ENCODE measurements at places on chromosomes 6 and 20.
A peak's percentile ranks its signal among the peaks of the same experiment; 100 is the strongest.

DNA sequence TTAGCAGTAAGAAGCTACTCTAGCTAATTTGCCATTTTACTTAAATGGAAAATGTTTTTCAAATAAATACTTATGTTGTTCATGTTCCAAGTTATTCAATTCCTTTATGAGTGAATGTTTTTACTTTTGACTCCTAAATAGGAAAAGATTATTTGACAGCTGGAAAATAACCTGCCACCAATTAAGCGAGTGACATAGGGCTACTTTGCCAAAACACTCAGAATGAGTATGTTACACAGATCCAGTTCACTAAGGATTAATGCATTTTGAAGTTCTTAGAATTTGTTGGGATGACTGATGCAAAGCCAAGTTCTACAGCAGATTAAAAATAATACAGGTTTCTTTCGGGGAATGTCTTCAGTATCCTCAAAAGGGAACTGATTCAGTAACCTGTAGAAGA lies 144.4 kb downstream of the ADGRG6 start:
- no peak for DNase-seq

DNA sequence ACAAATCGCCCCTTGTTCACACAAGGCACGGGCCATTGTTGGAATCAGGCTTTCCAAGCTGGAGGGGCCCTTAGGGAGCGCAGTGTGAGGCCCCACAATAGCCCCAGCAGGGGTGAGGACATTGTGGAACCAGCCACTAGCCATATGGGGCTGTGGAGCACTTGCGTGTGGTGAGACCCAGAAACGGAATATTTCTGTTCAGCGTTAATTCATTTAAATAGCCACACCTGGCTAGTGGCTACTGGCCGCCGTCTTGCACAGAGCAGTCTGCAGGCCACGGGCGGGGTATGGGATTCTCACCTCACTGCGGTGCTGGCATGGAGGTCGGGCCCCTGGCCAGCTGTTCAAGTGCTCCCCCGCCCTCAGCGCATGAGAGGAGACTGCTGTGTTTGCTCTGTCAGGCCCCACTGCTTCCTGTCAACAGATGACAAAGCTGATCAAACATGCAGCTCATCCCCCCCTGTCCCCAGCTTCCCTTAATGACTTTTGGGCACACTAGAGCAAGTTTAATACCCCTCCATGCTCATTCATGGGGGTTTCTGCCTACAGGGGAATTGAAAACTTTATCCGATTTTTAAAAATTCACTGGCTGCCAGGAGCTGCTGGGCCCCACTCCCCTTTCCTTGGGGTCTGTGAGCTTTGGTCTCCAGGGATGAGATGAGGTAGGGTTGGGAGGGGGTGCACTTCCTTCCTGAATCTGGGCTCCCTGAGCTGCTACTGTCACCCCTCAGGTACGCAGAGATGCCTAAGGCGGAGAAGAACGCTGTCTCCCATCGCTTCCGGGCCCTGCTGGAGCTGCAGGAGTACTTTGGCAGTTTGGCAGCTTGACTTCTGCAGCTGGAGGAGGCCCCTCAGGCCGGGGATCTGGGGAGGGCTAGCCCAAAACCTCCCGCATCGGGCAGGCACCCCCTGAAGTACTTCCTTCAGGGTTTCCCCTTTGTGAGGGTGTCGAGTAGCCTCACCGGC lies 13.6 kb downstream of the ITPA start:
- DNase-seq = peak; percentile 91

- DNase-seq = no peak
These were observed 9.9 kb upstream of the ULBP3 start for GRCh38 chr6:150078788-150079187.

- no peak for DNase-seq
These were observed 86.8 kb downstream of the CLIC5 start for GRCh38 chr6:45928721-45929305.

- DNase-seq = no peak
These were observed 122.1 kb upstream of the TRAF3IP2 start for GRCh38 chr6:111727802-111728201.

DNA sequence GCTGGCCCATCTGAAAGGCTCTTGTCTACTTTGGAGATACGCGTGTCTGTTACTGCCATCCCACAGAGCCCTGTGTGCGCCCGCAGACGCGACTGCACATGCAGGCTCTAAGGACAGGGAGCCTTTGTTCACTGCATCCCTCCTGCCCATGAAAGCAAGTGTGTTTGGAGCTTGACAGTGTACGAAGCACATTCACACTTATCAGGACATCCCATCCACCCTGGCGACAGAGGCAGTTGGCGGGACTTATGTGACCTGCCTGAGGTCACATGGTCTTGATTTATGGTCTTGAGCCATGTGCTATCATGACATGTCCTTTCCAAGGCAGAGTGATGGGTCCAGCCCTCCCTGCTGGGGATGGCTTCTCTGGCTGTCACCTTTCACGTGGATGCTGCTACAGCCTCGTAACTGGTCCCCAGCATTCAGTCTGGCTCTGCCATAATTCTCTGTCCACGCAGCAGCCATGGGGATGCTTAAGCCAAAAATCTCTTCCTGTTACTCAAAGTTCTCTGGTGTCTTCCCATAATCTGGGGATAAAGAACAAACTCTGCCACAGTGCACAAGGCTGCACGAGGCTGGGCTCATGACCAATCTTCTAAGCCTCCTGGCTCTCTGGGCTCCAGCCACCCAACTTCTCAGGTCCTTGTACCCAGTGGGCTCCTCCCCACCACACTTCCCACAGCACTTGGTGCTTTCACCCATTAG lies 36.3 kb upstream of the FAM83D start:
- no peak for DNase-seq

GRCh38 chr6:12614456-12614855 lies 102.1 kb upstream of the PHACTR1 start:
- DNase-seq = no peak

- no peak for DNase-seq
These were observed 184.2 kb downstream of the LY86 start for GRCh38 chr6:6772751-6773150.

GRCh38 chr6:91718198-91718597 lies 1131.3 kb upstream of the MAP3K7 start:
- no peak for DNase-seq

DNA sequence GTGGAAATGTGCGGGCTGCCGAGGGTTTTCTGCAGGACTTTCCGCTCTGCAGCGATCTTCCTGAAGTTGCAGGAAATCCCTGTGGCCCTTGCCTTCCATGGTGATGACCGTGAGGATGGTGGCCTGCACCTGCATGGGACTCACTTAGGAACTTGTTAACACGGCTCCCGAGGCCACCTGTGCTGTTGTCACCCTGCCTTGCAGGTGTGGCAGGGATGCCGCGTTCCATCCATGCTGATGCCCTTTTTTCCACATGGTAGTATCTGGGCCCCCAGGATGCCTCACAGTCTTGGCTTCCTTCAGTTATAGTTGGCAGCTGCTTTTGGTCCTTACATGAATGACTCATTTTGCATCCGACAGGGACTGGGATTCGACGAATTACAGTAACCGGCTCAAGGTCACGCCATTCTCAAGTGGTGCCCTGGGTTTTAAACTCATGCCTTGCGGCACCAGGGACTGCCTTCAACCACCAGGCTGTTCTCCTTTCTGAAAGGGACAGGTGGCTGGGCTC lies 37.2 kb downstream of the SYNJ2 start:
- DNase-seq = no peak

GRCh38 chr6:136717716-136717990 lies 74.6 kb downstream of the MAP3K5 start:
- DNase-seq = no peak

GRCh38 chr20:14561741-14562221 lies 224.4 kb upstream of the FLRT3 start:
- no peak for DNase-seq

DNA sequence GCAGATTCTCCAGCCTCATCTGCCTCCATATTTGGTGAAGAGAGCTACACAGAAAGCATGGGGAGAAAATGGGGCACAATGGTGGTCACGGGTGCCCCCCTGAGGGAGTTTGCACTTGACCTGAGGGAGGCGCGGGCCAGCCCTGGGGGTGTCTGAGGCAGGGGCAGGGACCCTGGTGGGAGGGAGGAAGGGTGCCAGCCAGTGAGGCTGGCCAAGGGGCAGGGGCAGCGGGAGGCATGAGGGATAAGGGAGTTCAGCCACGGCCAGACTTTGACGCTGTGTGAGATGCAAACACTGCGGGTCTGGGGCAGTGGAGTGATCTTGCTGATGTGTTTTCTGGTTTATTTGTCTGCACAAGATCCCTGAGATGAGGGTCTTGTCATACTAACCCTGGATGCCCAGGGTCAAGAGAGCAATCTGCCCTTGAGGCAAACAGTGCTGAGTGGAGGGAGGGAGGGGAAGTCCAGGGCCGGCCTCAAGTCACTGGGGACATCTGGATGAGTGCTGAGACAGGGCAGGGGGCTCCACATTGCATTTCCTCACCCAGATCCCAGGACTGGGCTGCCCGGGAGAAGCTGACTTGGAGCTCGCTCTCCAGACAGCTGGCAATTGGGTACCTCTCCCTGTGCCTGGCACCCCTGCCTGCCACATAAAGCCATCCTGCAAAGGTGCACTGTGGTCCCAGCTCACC lies 8.8 kb upstream of the PCMTD2 start:
- no peak for DNase-seq

DNA sequence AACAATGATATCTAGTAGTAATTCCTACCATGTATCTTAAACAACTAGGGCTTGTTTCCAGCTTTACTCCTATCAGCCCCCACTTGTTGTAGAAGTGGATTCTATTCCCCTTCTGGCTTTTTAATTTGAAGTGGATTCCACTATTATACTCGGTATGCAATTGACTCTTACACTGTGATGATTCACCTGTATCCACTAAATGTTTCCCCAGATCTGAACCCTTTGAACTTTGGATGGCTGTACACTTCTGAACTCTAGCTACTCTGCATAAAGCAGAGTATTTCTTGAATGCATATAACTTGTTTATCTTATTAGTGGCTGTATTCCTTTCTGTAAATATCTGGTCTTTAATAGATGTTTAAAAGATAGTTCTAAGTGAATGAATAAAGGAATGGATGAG lies 538.4 kb upstream of the NRSN1 start:
- no peak for DNase-seq

DNA sequence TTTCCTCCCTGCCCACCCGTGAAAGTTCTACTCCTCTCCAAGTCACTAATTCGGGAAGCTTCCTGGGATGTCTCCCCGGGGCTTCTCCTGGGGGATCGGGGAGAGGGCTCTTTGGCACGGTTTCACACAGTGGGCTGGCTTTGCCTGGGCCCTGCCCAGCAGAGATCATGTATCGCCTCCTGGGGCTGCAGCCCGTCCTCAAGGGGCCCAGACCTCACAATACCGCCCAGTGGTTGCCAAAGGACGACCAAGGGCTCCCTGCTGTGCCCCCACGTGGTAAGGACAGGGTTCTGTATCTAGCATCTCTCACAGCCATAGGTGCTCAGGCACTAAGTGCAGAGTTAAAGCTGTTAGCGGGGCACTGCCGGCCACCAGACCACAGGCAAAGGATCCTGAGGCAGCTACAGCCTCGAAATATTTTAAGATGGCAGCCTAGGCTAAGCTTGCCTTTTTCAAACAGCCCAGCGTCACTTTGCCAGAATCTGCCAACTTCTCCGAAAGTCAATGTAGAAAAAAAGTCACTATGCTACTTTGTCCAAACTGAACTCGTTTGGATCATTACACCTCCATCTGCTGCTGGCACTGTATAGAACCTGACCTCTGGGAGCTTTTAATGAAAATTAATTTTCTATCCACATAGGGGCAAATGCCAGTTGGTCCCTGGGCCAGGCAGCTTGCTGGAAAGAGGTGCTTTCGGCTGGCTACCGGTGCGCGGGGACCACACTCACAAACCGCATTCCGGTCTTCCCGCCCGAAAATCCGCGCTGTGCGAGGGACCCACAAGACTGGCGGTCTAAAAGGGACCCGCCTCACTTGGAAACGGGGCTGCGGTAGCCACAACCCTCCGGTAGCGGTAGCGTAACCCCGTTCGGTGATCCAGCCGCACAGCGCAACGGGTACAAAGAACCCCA lies 1.3 kb upstream of the NNAT start:
- no peak for DNase-seq

GRCh38 chr20:51703400-51704287 lies 64.5 kb downstream of the ATP9A start:
- no peak for DNase-seq

- no peak for DNase-seq
These were observed 12.3 kb upstream of the ASF1A start for GRCh38 chr6:118881440-118882313.

- no peak for DNase-seq
These were observed 38.9 kb upstream of the PRIM2 start for GRCh38 chr6:57278570-57278969.

DNA sequence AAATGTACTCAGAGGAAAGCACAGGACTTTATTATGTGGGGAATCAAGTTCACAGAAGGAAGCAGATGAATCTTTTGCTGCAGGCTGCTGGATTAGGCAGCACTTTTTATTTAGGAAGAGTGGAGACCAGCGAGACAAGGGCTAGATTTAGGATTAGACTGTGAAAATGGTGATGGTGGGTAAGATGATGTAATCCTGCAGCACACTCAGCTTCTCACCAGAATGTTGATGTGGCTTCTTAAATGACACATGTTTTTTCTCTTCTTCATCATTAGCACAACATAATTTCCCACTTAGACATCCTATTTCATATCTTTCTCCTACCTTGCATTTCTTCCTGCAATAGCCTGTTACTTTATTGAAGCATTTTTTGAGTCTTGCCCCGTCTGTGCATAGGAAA lies 1.8 kb downstream of the DEFB128 start:
- no peak for DNase-seq

GRCh38 chr6:163526346-163526745 lies 111.8 kb downstream of the QKI start:
- no peak for DNase-seq

GRCh38 chr6:11699576-11699975 lies 79.0 kb downstream of the ADTRP start:
- no peak for DNase-seq

Data from NCI-H187 (cell line).